Left ventricle myocardium inferior (tissue), 1 donor: ENCODE measurements at places on chromosomes 16 and 17.

- H3K4me3 ChIP-seq = no peak overlapping the region
- peaks cover 23% of the 10 kb centered on the region for H3K4me1 ChIP-seq
- H3K27ac ChIP-seq = no peak overlapping the region
- peaks cover 50% of the 10 kb centered on the region for H3K27me3 ChIP-seq
- no peaks in the 10 kb centered on the region for H3K36me3 ChIP-seq
- no peak for DNase-seq
Observed at GRCh38 chr17:79932451-79933306, 93.4 kb upstream of the CBX4 start.

GRCh38 chr16:11143372-11144035 lies 112.5 kb downstream of the SOCS1 start:
- no peak for DNase-seq
- peaks cover 61% of the 10 kb centered on the region for H3K4me1 ChIP-seq
- no peak overlapping the region for H3K4me3 ChIP-seq
- H3K36me3 ChIP-seq = no peaks in the 10 kb centered on the region
- H3K27me3 ChIP-seq = no peaks in the 10 kb centered on the region
- H3K27ac ChIP-seq = no peak overlapping the region

GRCh38 chr17:50863221-50863843 lies 2.8 kb downstream of the TOB1 start:
- no peaks in the 10 kb centered on the region for H3K27me3 ChIP-seq
- DNase-seq = no peak
- peaks cover 20% of the 10 kb centered on the region for H3K36me3 ChIP-seq
- peak overlapping the region; percentile 99 for H3K27ac ChIP-seq

- H3K27me3 ChIP-seq = no peaks in the 10 kb centered on the region
- no peak overlapping the region for H3K27ac ChIP-seq
- H3K36me3 ChIP-seq = no peaks in the 10 kb centered on the region
- no peak overlapping the region for H3K4me3 ChIP-seq
- H3K4me1 ChIP-seq = no peaks in the 10 kb centered on the region
- DNase-seq = no peak
Observed at GRCh38 chr16:60484901-60485300, 1551.3 kb downstream of the CDH8 start.

- no peak overlapping the region for H3K27ac ChIP-seq
- H3K36me3 ChIP-seq = no peaks in the 10 kb centered on the region
- H3K27me3 ChIP-seq = peaks cover 35% of the 10 kb centered on the region
Observed at GRCh38 chr17:46834846-46835245, 16.4 kb upstream of the WNT3 start.

GRCh38 chr16:60363566-60363965 lies 1629.5 kb upstream of the GOT2 start:
- H3K4me3 ChIP-seq = no peak overlapping the region
- no peaks in the 10 kb centered on the region for H3K4me1 ChIP-seq
- H3K27ac ChIP-seq = no peak overlapping the region
- no peaks in the 10 kb centered on the region for H3K27me3 ChIP-seq
- no peak for DNase-seq

- H3K36me3 ChIP-seq = no peaks in the 10 kb centered on the region
- no peak overlapping the region for H3K27ac ChIP-seq
- no peak overlapping the region for H3K4me3 ChIP-seq
- H3K27me3 ChIP-seq = peaks cover 78% of the 10 kb centered on the region
- no peak for DNase-seq
Observed at GRCh38 chr17:34408439-34408838, 45.4 kb upstream of the CCL1 start.

DNA sequence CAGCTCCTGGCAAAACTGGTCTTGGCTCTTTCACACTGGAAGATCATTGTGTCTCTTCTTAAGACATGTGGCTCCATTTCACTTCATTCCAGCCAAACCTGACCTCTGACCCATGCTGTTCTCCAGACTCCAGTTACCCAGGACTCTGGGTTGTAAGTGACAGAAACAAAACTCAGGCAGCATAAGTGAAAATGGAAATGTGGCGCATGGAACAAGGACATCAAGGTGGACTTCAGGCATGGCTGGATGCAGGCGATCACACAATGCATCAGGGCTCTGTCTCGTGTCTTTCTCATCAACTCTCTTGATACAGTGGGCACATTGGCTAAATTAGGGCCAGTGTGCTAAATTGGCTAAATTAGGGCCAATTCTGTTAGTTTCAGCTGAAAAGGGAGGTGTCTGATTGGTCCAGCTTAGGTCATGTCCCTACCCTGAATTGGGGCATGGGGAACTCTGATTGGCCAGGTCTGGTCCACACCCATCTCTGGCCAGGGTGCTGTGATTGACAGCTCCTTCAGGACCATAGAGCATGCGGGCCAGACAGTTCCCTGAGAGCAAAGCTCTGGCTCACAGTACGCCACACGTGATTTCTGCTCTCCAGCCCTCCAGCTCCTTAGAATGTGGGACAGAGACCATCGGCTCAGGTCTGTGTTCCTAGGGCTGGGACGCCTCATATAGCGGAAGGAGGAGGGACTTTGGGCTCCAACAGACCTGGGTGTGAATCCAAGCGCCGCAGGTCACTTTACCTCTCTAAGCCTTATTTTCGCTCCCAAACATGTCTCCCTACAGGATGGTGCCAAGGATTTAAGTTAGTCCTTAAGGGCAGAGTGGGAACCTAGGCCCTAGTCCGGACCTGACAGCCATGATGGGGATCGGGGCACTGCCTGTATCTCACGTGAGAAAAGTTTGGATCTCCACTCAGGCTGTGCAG lies 17.5 kb downstream of the SOCS1 start:
- no peaks in the 10 kb centered on the region for H3K36me3 ChIP-seq
- H3K27me3 ChIP-seq = no peaks in the 10 kb centered on the region
- H3K4me3 ChIP-seq = no peak overlapping the region
- H3K27ac ChIP-seq = no peak overlapping the region

DNA sequence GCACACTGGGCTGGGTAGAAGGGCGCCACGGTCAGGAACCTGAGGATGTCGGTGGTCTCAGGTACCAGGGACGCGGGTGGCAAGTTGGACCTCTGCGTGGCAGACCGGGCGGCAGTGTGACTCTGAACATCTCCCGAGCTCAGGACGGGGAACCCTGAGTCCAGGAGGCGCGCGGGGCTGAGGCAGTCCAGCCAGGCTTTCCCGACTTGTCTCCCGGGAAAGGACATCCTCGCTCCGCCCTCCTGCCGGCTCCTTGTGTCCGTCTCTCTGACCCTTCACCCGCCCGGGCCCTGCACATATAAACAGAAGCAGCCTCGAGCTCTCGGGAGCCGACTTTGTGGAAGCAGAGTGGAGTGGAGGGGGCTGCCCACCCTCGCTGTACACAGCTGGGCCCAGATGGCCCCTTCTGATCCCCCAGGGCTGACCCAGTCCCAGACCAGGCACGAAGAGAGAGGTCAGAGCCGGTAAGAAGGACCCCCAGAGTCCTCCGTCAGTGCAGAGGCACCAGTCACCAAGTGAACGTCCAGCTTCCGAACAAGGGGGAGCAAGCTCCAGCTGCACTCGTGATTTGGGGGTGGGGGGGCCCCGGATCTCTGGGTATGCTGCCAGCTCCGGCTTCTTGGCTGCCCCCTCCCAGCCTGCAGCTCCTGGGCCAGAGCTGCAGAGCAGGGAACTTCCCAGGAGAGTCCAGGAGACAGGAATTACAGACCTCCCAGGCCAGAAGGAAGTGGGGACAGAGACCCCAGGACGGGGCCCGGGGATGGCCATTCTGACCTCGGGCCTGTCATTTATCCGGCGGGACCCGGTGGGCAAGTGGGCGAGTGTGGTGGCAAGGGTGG lies 8.5 kb upstream of the P2RX1 start:
- peaks cover 13% of the 10 kb centered on the region for H3K4me1 ChIP-seq
- no peak overlapping the region for H3K4me3 ChIP-seq
- H3K27me3 ChIP-seq = no peaks in the 10 kb centered on the region
- no peak overlapping the region for H3K27ac ChIP-seq
- no peaks in the 10 kb centered on the region for H3K36me3 ChIP-seq

- DNase-seq = no peak
- no peaks in the 10 kb centered on the region for H3K27me3 ChIP-seq
Observed at GRCh38 chr17:18107061-18107790, 1.3 kb upstream of the MYO15A start.
